ENCODE measurements at places on chromosomes 5 and 9.

GRCh38 chr5:62284946-62285891, 20.8 kb upstream of the KIF2A start:
- peak; percentile 82 for DNase-seq

DNA sequence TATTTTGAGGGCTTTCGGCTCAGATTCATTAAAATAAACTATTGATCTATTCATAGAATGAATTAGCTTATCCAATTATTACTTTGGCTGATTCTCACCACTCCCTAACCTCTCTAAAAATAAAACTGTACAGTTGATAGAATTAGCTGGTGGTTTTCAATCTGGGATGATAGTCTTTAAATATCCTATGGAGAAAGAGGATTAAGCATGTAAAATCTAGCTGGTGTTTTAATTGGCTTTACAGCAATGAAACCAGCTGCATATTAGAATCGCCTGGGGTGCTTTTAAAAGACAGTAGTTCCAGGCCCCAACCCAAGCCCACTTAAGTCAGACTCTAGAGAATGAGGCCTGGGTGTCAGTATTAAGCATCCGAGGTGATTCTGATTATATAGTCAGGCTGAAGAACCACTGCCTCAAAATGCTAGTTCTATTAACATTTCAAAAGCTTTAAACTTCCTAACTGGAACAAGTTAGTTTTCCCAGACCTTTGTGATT, 95.1 kb downstream of the MAP1B start:
- no peak for DNase-seq

DNA sequence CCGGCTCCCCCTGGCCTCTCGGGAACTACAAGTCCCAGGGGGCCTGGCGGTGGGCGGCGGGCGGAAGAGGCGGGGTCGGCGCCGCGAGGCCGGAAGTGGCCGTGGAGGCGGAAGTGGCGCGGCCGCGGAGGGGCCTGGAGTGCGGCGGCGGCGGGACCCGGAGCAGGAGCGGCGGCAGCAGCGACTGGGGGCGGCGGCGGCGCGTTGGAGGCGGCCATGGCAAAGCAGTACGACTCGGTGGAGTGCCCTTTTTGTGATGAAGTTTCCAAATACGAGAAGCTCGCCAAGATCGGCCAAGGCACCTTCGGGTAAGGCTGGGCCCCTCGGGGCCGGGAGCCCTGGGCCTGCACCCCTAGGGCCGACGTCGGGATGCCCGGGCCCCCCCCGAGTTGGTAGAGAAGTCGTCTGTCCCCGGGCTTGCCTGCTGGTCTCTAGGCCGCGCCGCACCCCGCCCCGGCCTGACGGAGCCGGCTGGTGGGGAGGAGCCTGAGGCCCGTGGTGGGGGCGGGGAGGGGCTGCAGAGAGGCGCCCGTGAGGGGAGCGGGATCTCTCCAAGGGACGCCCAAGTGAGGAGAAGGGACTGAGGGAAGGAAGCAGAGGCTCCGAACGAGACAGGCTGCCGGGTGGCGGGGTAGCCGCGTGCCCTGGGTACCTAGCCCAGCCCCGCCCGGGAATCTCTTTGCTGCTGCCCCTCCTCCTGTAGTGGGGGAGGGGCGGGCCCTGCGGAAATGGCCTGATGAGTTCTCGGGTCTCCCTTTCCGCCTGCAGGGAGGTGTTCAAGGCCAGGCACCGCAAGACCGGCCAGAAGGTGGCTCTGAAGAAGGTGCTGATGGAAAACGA, at the start of gene CDK9:
Gene CDK9 (plus strand): TSS at position 102 of the 840 bp plus-strand sequence. CDS start 115 bp downstream, at position 217.
- peak; percentile 96 for DNase-seq

- no peak for DNase-seq
These were observed 13.6 kb upstream of the EQTN start for GRCh38 chr9:27310582-27310981.

- DNase-seq, result no peak
These were observed 176.1 kb upstream of the RASEF start for GRCh38 chr9:83238871-83239640.

DNA sequence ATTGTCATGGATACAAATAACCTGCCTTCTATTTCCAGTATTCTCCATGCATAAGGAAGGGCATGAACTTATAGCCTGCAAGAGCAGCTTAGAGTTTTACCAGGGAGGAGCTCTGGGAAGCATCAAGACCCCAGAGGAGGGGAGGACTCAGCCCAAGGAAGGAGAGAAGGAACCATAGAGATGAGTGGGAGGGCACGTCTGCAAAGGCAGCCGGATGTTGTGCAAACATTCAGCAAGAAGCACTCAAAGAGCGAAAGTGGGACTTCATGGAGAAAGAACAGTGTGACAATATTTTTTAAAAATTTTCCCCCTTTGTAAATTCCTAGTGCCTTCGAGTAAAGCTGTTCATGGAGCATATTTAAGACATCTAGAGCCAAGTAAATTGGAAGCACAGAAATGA, 270.1 kb upstream of the PTGER4 start:
- no peak for DNase-seq

GRCh38 chr9:72262063-72262462, 102.9 kb downstream of the ZFAND5 start:
- DNase-seq, result no peak

DNA sequence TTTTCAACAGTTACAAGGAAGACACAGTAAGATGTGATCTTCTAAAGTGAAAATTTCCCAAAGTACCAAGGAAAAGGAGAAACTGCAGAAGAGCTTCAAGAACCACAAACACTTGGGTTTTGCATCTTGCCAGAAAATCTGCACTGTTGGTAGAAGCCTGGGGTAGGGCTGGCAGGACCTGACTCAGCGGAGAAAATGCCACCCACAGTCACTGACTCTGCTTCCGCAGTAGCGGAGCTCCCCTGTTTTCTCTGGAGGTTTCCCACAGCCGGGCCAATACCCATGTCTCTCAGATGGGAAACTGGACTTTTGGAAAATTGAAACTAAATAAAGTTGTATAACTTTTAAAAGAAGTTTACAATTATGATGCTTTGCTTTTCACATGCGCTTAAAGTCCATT, 104.2 kb downstream of the MEF2C start:
- DNase-seq, result no peak

GRCh38 chr9:111979561-111979960, 82.9 kb downstream of the UGCG start:
- DNase-seq, result no peak

DNA sequence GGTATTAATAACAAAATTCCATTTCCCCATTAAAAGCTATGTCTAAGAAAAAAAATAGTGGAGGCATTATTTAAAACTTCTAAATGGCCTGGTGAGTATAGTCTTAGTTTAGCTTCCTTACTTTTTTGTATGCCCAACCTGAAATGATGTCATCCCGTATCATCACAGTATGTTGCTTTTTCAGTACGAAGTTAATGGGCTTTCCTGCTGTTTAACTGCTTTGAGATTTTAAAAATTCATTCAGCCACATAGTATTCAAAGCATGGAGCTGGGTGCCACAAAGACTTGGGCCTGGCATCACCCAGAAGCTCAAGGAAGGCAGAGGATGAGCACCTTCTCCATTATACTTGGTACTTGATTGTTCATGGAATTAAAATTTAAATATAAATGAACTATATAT, 7.4 kb downstream of the F2RL2 start:
- DNase-seq, result no peak

GRCh38 chr5:163303718-163304117, 133.7 kb upstream of the CCNG1 start:
- no peak for DNase-seq

DNA sequence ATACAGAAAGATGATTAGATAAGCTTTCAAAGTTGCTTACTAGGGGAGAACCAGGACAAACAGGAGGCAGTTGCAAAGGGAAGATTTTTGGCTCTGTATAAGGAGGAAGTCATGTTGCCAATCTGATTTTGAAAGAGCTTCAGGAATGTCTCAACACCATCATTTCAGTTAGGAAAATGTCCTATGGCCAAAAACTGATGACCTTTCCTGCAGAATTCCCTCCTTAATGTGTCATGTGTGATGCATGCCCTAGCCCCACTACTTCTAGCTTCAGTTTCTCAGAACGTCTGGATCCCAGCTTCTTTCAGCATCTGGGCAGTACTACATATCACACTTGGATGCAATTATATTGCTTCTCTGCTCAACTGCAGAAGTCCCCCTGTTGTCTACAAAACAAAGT, 211.5 kb upstream of the NREP start:
- DNase-seq, result no peak

DNA sequence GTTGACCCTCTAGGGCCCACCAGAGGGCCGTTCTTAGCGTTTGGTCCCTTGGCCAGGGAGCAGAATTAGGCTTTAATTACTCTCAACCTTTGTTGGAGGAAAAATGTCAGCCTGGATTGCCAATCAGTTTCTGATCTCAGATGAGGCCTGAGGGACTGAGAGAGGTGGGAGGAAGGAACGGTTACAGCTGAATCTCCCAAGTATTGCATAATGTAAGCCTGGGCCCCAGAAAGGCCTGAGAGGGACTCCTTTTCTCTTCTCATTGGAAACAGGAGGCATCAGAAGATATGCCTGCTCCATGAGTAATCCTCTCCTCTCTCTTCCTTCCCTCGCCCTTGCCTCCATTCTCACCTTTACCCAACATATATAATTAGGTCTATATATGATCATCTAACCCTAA, 105.7 kb downstream of the INSYN2B start:
- no peak for DNase-seq

Data from activated T-cell treated with anti-CD3 and anti-CD28 coated beads, Interleukin-2, amount 50 U/mL, for 48 hours (primary cell).